ENCODE measurements at places on chromosomes 16 and 17.

DNA sequence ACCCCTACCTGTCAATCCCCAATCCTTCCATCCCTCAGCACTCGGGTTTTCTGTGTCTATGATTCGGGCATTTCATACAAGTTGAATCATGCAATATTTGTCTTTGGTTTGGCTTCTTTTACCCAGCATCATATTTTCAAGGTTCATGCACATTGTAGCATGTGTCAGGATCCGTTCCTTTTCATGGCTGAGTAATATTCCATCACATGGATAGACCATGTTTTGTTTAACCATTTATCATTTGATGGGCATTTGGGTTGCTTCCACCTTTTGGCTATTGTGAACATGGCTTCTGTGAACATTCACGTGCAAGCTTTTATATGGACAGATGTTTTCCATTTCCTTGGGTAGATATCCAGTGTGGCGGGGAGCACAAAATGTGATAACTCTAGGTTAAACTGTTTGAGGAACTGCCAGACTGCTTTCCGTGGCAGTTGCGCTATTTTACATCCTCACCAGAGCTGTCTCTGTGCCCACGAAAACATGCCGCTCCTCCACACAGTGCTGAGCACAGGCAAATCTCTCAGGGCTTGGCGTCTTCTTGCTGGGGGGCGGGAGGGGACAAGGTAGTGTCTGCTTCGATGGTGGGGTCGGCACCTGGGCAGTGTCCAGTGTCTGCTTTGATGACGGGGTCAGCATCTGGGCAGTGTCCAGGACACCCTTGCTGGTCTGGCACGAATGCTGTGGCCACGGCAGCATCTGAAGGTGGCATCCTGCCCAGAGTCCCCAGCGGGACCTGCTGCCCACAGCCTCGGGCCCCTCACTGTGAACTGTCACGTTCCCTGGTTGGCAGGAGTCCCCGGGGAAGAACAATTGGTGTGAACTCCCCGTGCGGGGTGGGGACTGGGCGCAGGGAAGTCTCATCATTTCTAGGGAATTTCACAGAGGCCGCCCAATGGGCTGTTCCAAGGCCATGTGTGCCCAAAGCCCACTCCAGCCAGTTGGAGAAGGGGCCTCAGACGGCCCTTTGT, 32.4 kb upstream of the JPH3 start:
- no peak for DNase-seq

DNA sequence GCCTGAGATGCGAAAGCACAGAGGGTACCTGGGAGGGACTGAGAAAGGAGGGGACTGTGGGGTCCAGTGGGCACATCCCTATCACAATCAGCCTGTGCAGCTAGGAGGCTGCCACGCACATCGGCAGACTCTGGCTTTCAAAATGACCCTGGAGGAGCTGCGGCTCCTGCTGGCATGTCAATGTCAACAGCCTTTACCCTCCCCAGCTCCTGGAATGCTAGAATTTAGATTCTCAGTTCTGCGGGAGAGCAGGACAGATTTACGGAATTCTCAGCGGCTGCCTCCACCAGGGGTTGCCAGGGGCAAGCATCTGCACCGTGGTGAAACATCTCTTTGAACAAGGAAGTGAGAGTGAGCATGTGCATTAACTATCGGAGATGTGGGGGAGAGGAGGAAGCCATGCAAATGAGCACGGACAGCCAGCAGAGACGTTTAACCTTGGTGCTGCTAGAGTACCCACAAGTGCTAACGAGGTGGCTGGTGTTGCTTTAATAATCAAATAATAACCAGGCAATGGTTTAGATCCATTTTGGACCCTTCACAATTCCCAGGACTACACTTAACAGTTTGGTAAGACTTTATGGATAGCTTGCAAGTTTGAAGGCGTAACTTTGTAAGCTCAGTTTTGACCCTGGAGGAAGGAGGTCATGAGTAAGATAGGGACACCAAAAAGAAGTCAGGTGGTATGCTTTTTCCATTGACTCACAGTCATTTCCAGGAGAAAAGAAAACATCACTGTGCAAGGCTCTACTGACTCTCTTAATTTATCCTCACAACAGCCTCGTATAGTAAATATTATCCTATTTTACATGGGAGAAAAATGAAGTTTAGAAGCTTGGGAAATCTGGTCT, 54.1 kb downstream of the XYLT1 start:
- peak; percentile 61 for DNase-seq

GRCh38 chr17:28865946-28866752, 11.3 kb downstream of the ERAL1 start:
- DNase-seq = no peak

GRCh38 chr16:20114356-20114755, 40.7 kb upstream of the GPR139 start:
- no peak for DNase-seq

- DNase-seq = no peak
These were observed 3.8 kb downstream of the SLC46A1 start for GRCh38 chr17:28402224-28402630.

DNA sequence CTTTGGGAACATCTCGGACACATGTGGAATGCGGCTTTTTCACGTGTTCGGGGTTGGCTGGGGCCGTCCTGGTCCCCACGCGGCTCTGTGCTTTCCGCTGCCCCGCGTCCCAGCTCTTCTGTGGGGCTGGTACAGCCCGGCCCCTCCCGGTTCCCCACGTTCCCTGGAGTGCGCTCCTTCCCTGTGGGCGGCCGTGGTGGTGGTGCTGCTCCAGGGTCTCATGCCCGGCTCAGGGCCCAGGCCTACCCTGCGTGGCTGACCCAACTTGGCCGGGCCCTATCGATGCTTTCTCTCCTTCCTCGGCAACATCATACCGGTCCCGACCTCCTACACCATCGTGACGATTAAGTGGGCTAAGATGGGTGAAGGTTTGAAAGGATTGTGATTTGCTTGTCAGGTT, 3.3 kb downstream of the TELO2 start:
- DNase-seq = no peak

GRCh38 chr17:75504347-75505151, 10.8 kb downstream of the CASKIN2 start:
- DNase-seq = no peak

- DNase-seq = no peak
These were observed 600.9 kb downstream of the CDH8 start for GRCh38 chr16:61435346-61435745.

- DNase-seq = no peak
These were observed 29.3 kb downstream of the CEP295NL start for GRCh38 chr17:78873519-78874340.

- no peak for DNase-seq
These were observed 163.5 kb downstream of the IRF8 start for GRCh38 chr16:86062271-86062965.

DNA sequence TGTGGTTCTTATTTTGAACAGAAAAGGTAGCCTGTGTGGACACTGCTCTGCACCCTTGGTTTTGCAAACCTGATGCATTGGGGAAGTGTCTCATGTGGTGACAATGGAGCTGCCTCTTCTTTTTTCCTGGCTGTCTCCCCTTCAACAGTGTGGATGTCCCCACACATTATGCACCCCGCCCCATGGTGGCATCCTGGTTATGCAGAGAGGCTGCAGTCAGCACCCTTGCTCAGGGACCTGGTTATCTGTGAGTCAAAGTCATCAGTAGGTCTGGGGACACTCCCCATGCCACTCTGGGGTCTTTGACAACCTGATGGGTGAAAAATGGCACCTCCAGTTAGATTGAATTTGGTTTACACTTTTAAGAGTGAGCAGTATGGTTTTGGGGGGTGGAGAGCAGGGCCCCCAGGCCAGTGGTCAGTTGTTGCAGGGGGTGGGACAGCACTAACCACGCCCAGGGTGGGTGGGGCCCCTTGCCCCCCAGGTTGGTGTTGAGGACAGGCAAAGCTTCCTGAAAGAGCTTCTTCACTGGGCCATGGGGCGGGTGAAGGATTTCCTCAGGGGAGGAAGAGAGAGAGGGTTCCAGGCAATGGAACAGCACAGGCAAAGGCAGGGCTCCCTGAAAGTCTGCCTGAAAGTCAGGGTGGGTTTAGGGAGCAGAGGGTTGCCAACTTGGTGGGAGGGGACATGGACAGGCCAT, 24.6 kb upstream of the KCNJ12 start:
- no peak for DNase-seq

DNA sequence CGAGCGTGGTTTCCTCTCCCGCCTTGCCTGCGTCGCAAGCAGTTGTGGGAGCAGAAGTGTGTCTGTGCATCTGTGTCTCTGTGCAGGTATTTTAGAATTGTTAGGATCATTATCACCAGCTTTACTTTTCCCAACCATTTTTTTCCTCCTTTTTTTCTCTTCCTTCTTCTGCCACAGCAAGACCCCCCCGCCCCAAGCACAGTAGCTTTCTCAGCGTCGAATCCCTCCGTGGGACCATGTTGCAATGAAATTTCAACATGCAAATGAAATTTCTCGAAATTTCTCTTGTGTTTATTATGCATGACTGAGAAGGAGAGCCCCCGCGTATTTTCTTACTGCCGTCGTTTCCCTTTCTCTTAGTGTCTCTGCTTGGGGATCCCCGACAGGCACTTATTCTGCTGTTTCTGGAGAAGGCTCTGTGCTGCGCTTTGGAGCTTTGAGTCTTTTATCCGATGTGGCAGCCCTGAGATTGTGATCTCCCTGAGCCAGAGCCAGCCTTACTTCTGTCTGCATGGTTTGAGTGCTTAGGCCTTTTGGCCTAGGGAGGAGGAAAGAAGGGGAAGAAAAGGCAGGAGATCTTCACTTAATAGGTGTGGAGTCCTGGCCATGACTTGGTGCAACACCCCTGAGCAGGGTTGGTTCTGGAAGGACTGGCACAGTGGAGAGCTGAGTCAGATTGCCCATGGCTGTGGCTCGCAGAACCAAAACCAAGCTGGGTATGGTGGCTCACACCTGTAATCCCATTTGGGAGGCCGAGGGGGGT, 5.0 kb downstream of the ARMC7 start:
- DNase-seq = no peak

DNA sequence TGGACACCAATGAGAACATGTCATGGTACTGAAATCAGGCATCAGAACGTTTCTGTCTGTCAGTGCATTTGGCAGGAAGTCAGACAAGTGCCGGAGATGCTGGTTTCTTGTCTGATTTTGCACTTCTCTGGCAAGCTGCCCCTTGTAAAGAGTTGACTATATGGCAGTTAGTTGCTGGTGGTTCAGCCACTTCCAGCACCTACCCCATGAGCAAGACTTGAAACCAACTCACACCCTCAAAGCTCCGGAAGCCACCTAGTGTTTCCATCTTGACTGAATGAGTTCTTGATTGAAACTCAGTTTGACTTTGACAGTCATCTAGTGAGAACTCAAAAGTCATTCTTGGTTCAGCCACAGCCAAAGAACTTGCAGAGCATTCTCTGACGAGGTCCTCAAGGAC, 225.1 kb downstream of the SPECC1 start:
- DNase-seq = no peak

- no peak for DNase-seq
These were observed 25.8 kb upstream of the HLF start for GRCh38 chr17:55238931-55239297.

DNA sequence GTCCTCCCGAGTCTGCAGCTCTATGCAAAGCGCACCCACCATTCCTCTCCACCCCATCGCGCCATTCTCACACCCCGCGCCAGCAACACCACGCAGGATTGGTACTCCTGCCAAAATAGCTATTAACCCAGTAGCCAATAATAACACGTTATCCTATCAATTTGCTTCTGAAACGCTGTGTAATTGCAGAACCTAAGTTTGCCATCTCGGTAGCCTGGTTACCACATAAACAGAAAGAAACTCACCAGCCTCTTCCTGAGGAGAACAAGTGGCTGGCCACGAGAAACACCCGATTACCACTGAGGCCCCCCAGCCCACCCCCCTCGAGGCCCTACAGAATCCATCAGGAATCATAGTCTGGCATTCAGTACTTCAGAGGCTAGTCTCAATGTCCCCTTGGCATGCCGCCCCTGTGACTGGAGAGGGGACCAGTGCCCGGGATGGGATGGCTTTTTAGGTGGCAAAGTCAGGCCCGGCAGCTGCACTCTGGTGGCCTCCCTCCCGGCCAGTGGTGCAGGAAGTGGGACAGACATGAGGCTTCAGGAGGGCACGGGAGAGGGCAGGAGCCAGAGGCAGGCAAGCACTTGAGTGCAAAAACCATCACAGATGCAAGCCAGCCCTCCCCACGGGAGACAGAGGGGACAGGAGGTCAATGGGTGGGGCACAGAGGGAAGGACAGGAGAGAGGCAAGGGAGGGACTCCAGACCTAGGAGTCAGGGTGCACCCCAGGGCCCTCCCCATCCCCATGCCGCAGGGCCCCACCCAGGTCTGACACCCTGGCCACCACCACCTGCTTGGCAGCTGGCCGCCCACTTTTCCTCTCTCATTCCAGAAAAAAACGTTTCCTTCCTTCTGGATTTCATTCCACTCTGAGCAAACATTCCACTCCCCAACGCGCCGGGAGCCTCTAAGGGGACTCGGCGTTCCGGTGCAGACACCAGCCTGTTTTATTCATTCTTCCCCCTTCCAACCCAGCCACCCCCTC, 192.5 kb downstream of the ZNF423 start:
- no peak for DNase-seq

DNA sequence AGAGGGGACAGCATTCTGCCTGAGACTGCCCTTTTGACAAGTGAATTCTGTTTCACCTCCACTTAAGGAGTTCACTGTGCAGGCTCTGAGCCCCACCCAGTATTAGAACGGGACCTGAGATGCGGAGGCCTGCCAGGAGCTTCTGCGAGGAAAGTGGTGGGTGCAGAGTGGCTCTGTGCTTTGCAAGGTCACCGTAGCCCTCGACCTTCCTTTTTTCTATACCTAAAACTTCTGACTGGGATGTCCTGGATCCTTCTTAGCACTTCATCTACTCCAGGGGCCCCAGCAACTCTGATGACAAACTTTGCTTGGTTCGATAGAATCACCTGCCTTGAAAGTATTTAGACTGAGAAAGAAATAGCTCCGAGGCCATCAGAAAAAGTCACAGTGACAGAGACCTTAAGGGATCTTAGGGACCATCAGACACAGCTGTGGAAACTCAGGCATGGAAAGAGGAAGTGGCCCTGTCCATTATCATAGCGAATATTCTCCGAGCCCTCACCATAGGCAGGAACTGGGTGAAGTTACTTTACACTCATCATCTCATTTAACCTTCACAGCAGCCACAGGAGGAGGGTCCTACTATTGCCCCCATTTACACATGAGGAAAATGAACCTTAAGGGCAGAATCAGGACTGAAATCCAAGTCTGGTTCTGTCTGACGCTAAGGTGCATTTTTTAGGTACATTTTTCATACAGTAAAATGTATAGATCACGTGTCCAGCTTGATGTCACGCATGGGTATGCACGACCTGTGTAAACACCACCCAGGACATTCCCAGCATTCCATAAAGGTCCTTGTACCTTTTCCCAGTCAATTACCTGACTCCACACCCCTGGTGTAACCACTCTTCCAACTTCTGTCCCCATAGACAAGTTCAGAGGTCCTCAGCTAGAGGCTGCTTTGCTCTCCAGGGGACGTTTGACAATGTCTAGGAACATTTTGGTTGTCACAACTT, 676 bp upstream of the KRT13 start:
- DNase-seq = no peak

GRCh38 chr16:82329504-82330192, 159.6 kb upstream of the MPHOSPH6 start:
- no peak for DNase-seq
